ENCODE measurements at places on chromosomes 12 and 14. TPM values are rescaled to one million over a fixed set of nuclear protein-coding genes. Genes with fewer than 3 reads are reported as not detected.

Gene RD3L
- 13.1 TPM for total RNA-seq

Gene RNASE7
- total RNA-seq = not detected

GRCh38 chr12:25655702-25656101, 102.6 kb upstream of the LMNTD1 start:
- no peak for DNase-seq

DNA sequence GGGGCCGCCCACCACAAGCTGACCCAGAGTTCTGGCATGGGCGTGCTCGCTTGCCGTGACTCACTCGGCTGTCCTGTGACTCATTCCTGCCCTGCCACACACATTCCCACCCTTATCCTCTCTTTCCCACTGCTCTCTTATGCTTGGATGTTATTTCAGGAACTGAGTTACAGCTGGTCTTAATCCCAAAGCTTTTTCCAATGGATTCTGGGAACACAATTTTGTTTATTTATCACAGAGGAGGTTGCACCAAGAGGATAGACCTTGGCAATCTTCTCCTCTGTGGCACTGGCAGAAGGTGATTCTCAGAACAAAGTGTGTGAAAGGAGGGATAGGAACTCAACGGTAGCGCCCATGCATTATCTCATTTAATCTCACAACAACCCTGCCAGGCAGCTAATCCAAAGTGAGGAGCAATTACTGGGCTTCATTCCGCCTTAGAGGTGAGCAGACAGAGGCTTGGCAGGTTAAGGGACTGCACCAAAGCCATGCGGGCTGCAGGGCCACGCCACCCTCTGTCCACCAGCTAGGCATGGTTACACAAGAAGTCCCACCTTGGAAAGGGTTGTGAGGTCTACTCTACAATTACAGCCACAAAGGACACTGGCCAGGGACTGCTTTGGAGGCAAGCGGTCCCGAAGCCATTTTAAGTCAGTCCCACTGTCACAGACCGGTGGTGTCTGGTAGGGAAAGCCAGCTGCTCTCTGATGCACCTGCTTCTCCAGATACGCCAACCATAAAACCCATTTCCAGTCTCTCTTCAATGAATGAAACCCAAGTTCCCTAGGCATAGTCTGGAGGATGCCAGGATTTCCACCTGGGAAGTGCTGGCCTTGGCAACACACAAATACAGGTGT, 32.9 kb downstream of the SYNE3 start:
- DNase-seq = peak; percentile 89

DNA sequence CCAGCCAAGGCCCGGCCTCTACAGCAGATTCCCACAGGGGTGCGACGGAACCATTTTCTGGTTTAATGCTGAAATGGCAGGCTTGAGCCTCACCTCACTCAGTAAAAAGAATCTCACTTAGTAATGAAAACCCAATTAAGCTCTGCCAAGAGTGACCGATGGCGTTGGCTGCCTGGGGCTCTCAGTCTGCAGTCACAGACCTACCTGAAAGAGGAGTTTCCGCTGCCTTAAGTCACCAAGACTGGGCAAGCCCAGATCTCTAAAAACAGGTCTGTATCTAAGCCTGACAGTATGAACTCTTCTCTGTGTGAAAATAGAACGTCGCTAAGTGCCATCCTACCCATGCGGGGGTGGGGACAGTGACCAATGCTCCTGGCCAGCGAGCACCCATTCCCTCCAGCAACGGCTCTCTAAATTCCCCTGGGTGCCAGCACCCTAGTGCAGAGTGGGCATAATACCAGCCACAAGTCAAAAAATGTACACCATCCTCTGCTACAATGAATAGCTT, 107.3 kb downstream of the FOXN3 start:
- DNase-seq = no peak

DNA sequence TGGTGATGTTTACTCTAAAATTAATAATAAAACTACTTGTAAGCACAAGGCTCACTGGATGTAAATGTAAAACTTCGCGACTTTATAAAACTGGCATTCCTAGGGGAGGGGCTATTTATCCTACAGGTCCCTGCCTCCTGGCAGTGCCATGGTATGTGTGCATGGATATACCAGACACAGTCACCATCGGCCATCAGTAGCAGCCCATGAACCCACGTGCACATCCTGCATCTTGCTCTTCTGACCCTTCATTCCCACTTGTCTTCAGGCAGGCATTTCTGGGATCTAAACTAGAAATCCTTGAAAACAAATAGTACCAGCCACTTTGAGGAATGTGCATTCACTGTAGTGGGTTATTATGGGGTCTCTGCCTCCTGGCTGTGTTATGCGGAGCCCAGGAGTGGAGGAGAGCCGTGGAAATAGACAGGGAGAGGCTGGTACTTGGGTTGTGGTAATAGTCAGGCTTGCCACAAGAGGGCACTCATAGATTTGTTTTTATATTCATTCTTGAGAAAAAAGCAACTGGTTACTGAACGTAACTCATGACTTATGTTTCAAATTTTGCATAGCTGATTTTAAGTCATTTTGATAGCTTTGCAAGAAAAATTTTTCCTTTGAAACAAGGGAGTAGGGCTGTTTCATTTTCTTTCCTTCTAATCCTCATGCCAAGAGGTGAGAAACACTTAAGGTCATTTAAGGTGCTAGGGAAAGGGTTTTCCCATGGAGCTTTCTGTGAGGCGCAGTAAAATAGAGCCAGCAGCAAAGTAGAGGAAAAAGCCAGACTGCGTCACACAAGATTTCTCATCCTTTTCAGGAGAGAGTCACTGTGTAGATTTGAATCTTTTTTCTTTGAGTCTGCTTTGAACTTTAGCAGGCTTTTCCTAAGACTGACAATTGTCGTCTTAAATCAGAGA, 17.4 kb upstream of the GALNT16 start:
- no peak for DNase-seq

GRCh38 chr12:131434208-131435125, 276.4 kb upstream of the SFSWAP start:
- no peak for DNase-seq
